ENCODE measurements at places on chromosomes 12 and 14. TPM values are rescaled to one million over a fixed set of nuclear protein-coding genes. Genes with fewer than 3 reads are reported as not detected.
A peak's percentile ranks its signal among the peaks of the same experiment; 100 is the strongest.

DNA sequence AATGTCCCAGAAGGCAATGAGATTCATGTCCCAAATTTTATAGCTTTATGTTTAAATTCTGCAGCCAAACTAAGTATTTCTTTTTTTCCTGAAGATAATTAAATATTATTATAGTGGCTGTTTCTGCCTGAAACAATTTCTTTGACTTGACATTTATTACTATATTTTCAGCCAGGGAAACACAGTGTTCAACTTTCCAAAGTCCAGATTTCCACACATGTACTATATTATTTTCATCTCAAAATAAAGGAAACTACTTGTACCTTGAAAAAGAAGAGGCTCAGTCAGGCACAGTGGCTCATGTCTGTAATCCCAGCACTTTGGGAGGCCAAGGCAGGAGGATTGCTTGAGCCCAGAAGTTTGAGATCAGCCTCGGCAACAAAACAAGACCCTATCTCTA, 77.8 kb upstream of the BTG1 start:
- DNase-seq: no peak
- H3K27ac ChIP-seq: no peak overlapping the region
- H3K4me3 ChIP-seq: no peak overlapping the region
- H3K36me3 ChIP-seq: no peaks in the 10 kb centered on the region
- H3K27me3 ChIP-seq: no peaks in the 10 kb centered on the region

DNA sequence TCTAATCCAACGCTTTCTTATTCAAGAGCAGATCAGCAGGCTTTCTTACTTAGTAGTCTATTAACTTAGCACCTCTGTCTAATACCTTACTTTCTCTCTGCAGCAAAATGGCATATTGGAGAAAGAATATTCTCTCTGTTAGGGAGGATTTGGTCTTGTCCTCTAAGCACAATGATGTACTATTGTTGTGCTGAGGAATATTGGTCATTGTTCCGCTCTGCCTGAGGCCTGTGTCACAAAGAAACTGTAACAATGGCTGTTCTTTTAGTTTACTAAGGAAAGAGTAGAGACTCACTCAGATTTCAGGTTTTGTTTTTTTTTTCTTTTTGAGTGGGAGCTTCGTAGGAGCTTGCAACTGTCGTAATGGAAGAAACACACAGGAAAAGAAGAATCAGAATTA, 1358.8 kb downstream of the LRFN5 start:
- no peaks in the 10 kb centered on the region for H3K27me3 ChIP-seq
- H3K4me1 ChIP-seq: no peaks in the 10 kb centered on the region
- no peak for DNase-seq
- H3K4me3 ChIP-seq: no peak overlapping the region
- H3K36me3 ChIP-seq: no peaks in the 10 kb centered on the region

GRCh38 chr12:39611818-39612217, 7.8 kb downstream of the ABCD2 start:
- DNase-seq: no peak
- H3K27me3 ChIP-seq: no peaks in the 10 kb centered on the region
- no peaks in the 10 kb centered on the region for H3K36me3 ChIP-seq
- no peak overlapping the region for H3K4me3 ChIP-seq
- no peaks in the 10 kb centered on the region for H3K4me1 ChIP-seq

DNA sequence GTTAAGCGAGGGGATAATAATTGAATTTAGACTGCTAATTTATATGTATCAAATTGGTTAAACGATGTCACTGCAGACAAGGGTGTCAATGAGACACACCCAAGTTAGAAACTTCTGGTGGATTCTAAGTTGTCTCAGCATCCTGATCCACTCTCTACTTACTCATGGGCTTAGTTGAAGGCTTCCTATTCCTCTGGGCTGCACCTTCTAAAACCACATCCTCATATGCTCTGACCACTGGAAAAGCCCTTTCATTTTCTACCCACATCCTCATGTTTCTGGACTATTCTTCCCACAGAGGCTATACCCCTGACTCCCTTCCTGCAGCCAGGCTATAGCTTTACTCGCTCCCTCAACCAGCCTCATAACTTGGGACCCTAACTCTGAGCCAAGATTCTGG, 493.8 kb downstream of the VRK1 start:
- no peak overlapping the region for H3K27ac ChIP-seq
- no peaks in the 10 kb centered on the region for H3K27me3 ChIP-seq
- H3K36me3 ChIP-seq: no peaks in the 10 kb centered on the region
- no peak overlapping the region for H3K4me3 ChIP-seq

GRCh38 chr12:74483057-74483456, 54.6 kb upstream of the ATXN7L3B start:
- DNase-seq: peak; percentile 2
- no peaks in the 10 kb centered on the region for H3K36me3 ChIP-seq
- no peaks in the 10 kb centered on the region for H3K27me3 ChIP-seq
- peaks cover 11% of the 10 kb centered on the region for H3K4me1 ChIP-seq
- no peak overlapping the region for H3K4me3 ChIP-seq

DNA sequence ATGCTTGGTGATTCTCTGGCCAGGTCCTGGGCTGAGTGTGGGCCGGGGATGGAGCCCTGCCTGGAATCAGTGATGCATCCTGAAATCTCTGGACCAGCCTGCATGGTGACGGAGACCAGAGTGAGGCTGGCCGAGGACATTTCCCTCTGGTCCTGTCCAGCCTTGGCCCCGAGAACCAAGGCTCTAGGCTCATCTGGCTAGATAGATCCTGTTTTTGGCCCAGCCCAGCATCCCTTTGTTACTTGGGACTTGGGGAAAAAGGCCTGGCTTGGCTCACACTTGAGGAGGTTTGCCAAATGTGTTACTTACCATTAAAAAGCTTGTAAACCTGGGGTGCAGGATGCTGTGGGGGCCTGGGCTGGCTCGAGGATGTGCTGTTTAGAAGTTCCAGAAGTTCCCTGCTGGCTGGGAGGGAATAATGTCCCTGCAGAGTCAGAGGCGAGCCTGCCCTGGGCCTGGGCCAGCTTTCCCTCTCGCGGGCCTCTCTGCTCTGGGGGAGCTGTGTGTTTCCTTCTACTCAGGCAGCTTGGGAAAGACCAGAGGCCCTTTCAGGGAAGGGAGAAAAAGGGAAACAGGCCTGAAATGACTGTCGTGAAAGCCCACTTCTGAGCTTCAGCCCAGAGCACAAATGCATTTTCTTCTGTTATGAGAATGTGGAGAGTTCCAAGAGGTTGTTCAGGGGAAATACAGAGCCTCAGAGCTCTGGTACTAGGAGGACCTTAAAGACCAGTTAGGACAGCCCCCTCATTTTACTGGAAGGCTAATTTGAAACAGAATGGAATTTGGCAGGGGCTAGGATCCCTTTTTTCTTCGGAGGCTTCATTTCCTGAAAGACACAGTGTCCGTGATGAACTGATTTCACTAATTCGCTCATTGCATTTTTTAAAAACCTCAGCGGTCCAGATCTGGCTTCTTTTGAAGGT, 47.2 kb upstream of the CTDSP2 start:
- H3K4me3 ChIP-seq: no peak overlapping the region
- H3K4me1 ChIP-seq: peaks cover 33% of the 10 kb centered on the region
- peak overlapping the region; percentile 78 for H3K27ac ChIP-seq
- peak; percentile 61 for DNase-seq

The DBX2 gene
- total RNA-seq: not detected

The TARBP2 gene
- 55.7 TPM for total RNA-seq

DNA sequence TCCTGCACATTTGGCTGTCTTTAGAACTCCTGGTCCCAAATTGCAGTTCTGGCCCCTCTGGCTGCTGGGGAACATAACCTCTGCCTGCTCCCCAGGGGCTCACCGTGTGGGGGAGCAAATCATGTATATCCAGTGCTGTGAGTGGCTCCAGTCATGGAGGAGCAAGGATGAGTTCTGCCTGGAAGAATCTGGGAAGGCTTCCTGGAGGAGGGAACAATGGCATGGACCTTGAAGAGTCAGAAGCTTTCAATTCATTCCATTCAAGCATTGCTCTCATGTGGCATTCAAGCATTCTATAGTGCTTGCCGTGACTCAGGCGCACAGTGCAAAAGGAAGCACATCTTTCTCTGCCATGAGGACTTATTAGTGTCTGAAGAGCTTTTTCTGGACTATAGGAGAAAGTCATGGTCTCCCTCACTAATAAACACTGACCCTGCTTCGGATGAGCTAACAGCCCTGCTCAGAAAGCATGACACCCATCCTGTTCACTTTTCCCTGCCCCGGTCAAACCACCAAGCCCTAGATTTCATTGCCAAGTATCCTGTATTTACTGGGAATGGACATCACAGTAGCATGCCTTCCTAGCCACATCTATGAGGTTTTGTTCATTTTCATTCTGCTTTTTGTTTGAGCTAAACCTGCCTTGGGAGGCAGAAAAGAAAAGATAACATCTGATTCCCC, 3.5 kb downstream of the IFI27 start:
- no peaks in the 10 kb centered on the region for H3K27me3 ChIP-seq
- H3K36me3 ChIP-seq: no peaks in the 10 kb centered on the region
- no peak for DNase-seq
- H3K4me1 ChIP-seq: no peaks in the 10 kb centered on the region
- no peak overlapping the region for H3K27ac ChIP-seq

All from GM23338 (cell line).